ENCODE measurements at places on chromosomes 4 and X. TPM values are rescaled to one million over a fixed set of nuclear protein-coding genes. Genes with fewer than 3 reads are reported as not detected.

The PLAC1 gene
- not detected for total RNA-seq

The RAB39B gene
- 0.74 TPM for total RNA-seq

The ZNF711 gene
- 2.2 TPM for total RNA-seq

The KLHL15 gene
- 9.8 TPM for total RNA-seq

The STAP1 gene
- not detected for total RNA-seq

DNA sequence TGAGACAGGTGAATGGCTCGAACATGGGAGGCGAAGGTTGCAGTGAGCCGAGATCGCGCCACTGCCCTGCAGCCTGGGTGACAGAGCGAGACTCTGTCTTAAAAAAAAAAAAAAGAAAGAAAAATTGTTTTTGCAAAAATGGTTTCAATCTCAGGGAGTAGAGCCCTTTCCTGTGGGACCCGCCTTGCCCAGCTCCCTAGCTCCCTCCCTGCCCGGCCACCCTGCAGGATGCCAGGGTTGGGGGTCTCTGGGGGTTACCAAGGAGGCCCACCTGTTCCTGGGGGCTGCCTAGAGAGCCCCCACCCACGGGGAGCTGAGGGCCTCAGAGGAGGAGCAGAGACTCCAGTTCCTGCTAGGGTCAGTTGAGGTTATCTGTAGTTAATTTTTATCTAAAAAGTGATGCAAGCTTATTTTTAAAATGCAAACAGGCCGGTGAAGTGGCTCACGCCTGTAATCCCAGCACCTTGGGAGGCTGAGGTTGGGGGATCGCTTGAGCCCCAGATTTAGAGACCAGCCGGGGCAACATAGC, 18.7 kb upstream of the PLCXD1 start:
- DNase-seq = no peak

DNA sequence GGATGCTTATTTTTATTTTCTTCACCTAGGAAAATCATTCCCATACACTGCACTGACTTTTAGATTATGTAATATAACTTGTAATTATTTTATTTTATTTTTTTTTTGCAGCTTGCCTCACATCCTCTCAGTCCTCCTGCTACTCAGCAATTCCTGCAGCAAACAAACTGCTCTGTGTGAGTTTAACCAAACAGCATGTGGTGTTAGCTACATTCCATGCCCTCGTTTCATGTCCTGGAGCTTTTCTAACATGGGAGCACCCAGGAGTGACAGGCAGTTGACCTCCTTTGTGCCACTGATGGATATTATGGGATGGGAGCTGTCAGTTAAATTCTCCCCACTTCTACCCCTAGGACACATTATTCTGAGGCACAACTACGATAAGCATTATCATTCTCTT, 24.8 kb downstream of the CXCL1 start:
- no peak for DNase-seq

GRCh38 chr4:30728311-30728710, 8.1 kb downstream of the PCDH7 start:
- no peak for DNase-seq

- no peak for DNase-seq
These were observed 148.9 kb upstream of the RBPJ start for GRCh38 chr4:26171941-26172340.

DNA sequence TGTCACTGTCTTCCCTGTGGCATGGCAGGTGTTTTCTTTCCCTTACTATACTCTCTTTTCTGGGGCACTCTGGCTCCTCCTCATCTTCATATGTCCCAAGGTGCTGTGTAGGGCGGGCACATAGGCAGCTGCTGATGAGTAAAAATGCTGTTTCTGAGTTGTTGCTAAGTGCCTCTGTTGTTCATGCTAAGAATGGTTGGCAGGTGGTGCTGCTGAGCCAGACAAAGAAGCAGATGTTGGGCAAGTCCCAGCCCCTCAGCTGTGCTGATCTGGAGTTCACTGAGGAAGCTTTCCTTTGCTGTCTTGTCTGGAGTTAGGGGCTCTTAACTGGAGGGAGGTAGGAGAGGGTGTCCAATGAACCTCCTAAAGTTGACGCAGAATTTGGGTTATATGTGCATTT, 40.6 kb downstream of the HADH start:
- no peak for DNase-seq

DNA sequence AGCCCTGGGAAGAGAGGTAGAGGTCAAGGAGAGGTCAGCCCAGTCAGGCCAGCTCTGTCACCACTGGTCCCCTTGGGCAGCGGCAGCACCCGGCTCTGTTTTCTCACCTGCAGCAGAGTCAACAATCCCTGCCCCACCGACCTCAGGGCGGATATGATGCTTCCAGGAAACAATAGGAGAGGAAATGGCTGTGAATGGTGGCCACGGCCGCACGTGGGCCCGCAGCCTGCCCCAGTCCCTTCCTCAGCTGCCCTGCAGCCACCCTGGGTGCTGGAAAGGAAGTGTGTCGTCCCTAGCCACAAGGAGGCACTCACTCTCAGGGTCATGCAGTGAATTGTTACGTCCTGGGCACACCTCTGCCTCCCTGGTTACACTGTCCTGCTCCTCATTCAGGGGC, 92.5 kb upstream of the ENPP6 start:
- DNase-seq = peak; percentile 64

DNA sequence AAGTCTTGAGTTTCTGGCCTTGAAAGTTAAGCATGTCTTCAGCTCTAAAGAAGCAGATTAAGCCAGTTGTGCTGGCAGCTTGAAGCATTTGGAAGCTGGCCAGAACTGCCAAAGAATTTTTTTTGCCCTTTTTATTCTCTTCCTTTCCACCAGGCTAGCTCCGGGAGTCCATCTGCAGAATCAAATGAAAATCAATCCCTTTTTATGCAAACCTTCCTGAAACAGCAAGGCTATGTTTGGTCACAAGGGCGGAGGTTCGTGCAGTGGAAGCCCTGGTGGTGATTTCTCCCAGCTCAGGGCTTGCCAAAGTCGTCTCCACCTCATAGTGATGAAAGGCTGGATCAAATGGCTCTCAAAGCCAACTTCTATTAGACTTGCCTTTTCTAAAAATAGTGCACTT, 21.6 kb upstream of the C4orf54 start:
- no peak for DNase-seq

DNA sequence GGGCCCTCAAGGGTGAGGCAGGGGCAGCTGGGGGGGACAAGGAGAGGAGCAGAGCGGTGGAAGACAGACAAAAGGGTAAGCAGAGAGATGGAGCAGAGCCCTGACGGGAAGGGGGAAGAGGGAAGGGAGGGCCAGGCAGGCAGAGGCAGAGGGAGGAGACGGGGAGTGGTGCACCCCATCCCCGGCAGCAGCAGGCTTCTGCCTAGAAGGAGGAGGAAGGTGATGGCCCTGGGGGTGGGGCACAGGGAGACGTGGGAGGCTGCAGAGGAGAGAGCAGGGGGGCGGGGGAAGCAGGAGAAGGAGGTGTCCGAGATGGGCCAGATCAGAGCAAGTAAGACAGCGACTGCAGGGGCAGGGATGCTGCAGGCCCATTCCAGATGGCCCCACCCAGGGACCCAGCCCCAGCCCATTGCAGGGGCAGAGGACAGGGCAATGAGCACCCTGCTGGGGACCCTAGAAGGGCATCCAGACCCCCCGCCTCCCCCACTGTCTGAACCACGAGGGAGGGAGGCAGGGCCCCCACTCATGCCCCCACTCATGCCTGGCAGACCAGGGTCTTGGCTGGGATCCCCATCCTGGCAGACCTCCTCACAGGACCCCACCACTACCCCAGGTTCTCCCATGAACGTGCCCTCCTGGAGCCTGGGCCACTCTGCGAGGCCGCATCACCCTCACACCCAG, 2.7 kb downstream of the L1CAM start:
- DNase-seq = no peak

DNA sequence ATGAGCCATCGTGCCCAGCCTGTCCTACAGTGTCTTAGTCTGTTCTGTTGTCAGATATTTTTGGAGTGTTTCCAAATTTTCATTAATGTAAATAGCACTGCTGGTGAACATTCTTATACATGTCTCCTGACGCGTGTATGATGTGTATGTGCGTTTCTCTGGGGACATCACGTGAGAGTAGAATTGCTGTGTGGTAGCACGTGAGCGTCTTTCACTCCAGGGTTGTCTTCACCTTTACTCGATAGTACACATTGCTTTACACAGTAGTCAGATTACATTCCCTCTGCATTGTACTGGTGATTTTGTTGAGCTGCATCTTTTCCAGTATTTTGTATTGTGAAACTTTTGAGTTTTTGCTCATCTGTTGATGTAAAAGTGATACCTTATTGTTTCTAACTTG, 60.0 kb downstream of the ARHGAP10 start:
- DNase-seq = no peak

GRCh38 chrX:21972721-21973120, 32.2 kb downstream of the SMS start:
- no peak for DNase-seq

DNA sequence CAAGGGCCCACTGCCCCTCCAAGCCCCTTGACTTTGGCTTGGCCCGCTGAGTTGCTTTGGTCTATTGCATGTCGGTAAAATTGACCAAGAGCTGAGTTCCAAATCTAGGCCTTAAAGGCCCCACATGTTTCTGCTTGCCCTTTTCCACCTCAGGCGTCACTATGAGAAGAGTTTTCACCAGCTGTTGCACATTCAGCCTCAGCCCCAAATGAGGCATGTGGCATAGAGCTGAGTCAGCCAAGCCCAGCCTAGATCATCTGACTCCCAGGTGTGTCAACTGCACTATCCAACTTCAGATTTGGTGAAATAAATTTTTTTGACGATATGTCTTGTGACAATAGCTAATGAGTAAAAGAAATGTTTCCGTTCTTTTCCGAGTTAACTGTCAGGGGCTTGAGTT, 424.5 kb upstream of the FAM47C start:
- DNase-seq = no peak

GRCh38 chrX:115324194-115324593, 34.7 kb downstream of the LUZP4 start:
- no peak for DNase-seq

DNA sequence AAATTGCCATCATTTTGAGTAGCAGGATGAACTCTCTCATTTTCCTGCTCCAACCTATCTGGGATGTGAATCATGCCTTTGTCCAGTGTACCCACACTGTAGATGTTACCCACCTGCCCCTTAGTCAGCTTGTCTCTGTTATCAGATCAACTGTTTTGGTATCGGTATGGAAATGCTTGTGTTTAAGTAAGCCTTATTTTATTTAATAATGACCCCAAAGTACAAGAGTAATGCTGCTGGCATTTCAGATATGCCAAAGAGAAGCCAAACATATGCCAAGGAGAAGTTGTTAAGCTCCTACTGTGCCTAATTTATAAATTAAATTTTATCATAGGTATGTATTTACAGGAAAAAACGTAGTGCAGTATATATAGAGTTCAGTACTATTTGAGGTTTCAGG, 18.6 kb upstream of the RAP1GDS1 start:
- DNase-seq = no peak

DNA sequence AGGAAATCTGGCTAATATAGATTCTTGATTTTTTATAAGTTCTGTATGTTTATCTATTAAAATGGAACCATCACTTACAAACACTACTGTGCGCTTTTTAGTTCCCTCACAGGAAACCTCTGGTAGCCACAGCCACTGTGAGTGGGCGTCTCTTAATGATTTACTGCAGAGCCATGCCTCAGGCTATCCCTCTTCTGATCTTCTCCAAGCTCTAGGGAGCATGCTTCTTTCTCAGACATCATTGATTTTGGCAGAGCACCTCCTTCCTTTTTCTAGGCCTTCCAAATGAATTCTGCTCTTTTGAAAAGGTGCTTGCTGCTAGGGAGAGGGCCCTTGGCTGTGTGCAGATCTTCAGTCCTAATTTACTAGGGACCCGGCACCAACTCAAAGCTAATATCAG, 61.1 kb upstream of the STS start:
- no peak for DNase-seq

GRCh38 chr4:139658586-139659382, 6.8 kb upstream of the MGST2 start:
- no peak for DNase-seq

- DNase-seq = no peak
These were observed 223.5 kb upstream of the FAM241A start for GRCh38 chr4:111921714-111922113.

DNA sequence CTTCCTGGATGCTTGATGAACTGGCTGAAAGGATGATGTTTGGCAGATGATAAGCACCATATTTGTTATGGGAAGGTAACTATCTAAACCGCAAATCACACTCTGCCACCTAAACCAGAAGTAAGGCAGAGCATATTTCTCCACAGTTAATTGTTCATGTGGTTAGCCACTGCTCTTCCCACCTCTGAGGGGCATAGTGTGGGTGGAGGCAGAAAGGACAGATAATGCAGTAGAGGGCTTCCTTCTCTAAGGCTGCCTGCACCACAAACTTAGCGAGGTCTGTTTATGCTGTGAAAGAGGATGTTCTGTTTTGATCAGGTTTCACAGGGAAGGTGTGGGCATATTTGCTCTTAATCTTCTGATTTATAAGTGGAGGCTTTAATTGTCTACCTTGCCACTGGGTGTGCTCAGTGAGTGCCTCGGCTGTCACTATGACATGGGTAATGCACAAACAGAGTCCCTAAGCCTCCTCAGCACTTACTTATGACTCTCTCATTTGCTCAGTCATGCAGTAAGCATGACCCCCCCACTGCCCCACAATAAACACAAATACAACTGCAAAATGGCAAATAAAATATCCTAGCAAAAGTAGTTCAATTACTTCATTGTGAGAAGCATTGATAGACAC, 401.0 kb downstream of the TMA16 start:
- DNase-seq = no peak

GRCh38 chr4:184292877-184293276, 75.2 kb upstream of the ENPP6 start:
- DNase-seq = no peak

All from vagina (tissue), 2 donors.